ENCODE measurements at places on chromosomes 11 and 22. TPM values are rescaled to one million over a fixed set of nuclear protein-coding genes. Genes with fewer than 3 reads are reported as not detected.
A peak's percentile ranks its signal among the peaks of the same experiment; 100 is the strongest.

- DNase-seq, result no peak
These were observed 7.1 kb upstream of the MPEG1 start for GRCh38 chr11:59219836-59220235.

ALG8 gene
- total RNA-seq, result 29.4 TPM

DNA sequence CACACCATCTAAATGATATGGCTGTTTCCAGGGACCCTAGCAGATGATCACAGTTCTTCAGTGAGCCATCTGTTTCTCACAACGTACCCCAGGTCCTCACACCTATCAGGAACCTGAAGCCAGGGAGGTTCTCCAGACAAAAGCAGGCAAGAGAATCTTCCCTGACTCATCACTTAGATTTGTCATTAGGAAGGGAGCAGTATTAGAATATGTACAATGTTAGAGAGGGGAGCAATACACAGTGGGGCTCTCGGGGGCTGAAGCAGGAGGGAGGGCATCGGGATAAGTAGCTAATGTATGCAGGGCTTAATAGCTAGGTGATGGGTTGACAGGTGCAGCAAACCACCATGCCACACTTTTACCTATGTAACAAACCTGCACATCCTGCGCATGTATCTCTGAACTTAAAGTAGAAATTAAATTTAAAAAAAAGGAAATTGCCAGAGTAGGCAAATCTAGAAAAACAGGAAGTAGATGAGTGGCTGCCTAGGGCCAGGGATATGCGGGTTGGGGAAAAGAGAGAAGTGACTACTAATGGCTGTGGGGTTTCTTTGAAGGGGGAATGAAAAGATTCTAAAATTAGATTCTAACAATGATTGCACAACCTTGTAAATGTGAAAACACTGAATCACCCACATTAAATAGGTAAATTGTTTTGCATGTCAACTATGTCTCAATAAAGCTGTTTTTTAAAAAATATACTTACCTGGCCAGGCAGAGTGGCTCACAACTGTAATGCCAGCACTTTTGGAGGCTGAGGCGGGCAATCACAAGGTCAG is 14.4 kb downstream of the C22orf42 start:
- no peak for DNase-seq

DNA sequence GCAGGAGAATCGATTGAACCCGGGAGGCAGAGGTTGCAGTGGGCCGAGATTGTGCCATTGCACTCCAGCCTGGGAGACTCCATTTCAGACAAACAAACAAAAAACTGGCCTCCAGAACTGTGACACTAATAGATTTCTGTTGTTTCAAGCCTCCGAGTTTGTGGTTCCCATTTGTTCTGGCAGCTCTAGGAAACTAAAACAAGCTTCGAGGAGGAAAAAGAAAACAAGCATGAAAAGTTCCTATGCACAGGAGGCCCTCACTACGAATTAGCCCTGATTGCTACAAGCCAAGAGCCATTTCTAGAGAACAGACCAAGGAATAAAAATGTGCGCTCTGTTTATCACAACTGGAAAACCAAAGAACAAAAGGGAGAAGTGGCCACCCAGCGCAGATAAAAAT is 47.8 kb upstream of the SHANK2 start:
- no peak for DNase-seq

DNA sequence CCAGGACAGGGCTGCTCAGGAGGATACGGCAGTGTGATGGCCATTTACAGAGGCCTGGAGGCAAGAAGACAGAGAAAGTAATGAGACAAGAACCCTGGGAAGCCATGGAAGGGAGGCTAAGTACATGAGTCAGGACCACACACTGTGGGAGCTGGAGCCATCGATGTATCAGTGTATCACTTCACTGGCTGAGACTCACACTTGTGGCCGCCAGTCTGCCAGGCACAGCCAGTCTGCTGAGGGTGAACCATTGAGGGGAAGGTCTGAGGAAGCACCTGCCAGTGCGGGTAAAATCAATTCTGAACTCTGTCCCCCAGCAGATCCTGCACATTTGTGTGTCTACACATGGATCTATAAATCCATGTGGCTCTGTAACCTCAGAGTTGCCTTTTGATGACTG is 195.6 kb downstream of the GRIK4 start:
- no peak for DNase-seq

- peak; percentile 44 for DNase-seq
These were observed 29.7 kb upstream of the SORL1-AS1 start for GRCh38 chr11:121482231-121483129.

- DNase-seq, result no peak
These were observed 112.6 kb downstream of the C11orf91 start for GRCh38 chr11:33588056-33588455.

ALX4 gene
- not detected for total RNA-seq

PDGFB gene
- total RNA-seq, result 69.0 TPM

GRCh38 chr11:34501949-34502348 is 11.6 kb downstream of the ELF5 start:
- DNase-seq, result no peak

- DNase-seq, result no peak
These were observed 38.6 kb downstream of the TRMU start for GRCh38 chr22:46373921-46374662.

DNA sequence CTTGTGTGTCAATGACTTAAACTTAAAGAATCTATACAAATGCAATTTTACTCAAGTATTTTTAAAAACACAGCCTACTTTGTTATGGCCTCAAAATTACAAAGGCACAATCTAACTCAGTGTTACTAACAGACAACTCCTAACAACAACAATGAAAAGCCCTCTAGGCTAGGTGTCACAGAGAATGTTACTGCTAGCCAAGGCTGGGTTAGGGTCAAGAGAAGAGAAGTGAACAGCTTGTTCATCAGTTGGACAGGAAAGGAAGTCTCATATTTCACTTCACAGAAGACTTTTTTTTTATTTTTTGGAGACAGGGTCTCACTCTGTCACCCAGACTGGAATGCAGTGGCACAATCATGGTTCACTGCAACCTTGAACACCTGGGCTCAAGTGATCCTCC is 26.0 kb downstream of the CLDN25 start:
- no peak for DNase-seq

- no peak for DNase-seq
These were observed 67.0 kb downstream of the MAML2 start for GRCh38 chr11:96275801-96276594.

DNA sequence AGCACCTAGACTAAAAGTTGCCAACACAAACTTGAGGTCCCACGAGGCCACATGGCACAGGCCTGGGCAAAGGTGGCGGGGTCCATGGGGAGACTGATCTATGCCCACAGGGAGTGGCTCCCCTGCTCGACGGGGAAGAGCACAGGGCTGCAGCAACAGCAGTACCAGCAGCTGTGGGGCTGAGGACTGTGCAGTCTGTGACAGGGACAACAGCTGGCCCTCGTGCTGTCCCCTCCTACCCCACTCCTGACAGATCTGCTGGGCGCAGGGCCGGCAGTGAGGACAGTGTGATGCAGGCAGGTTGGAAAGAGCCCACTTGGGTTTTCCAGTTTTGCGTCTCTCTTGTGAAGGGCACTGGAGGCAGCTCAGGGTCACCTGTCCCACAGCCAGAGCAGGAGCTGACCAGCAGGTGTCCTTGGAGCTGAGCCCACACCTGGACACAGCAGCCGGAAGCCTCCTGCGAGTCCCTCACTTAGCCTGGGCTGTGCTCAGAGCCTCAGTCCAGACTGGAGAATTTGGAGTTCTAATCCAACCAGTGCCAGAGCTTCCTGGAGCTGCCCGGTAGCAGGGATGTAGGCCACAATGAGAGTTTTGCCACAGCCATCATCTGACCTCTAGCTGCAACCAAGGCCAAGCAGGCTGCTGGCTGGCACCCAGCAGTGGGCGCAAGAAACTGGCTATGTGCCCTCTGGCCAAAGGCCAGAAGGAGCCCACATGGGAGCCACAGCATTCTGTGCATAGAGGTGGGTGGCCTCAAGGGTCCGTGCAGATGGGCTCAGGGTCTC is 3.6 kb upstream of the GAS2L1 start:
- DNase-seq, result no peak

DNA sequence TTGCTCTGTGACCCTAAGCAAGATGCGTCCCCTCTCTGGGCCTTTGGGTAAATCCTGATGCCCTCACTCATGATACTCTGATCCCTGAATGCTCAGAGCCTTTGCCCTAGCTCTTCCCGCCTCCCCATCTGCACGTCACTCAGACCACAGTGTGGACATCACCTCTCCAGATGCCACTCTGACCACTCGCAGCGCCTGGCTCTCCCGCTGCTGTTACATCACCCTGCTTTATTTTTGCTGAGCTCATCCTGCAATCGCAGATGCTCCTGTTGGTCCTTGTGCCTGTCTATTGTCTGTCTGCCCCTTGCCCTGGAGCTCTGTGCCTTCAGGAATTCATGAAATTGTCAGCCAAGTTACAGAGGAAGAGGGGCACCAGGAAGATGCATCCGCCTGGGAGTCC is 5.5 kb downstream of the OSM start:
- no peak for DNase-seq

Data from pulmonary artery endothelial cell (primary cell).